Mesothelial cell of epicardium (in vitro differentiated cells): ENCODE measurements at places on chromosomes 11 and 22.

- DNase-seq: no peak
Measured at GRCh38 chr11:29645373-29645772, 371.5 kb downstream of the KCNA4 start.

- no peak for DNase-seq
Measured at GRCh38 chr11:35723913-35724312, 61.3 kb downstream of the TRIM44 start.

- no peak for DNase-seq
Measured at GRCh38 chr11:117189191-117189940, 9.8 kb upstream of the TAGLN start.

DNA sequence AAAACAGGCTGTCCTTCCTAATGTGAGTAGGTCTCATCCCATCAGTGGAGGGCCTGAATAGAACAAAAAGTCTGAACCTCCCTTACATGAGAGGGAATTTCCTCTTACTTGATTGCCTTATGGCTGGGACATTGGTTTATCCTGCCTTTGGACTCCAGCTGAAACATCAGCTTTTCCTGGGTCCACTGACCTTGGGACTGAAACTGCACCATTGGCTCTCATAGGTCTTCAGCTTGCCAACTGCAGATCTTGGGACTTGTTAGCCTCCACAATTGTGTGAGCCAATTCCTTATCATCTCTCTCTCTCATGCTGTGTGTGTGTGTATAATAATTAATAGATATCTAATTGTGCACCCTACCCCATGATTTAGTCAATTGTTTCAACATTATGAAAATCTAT is 375.3 kb upstream of the DDI1 start:
- DNase-seq: no peak
